ENCODE measurements at places on chromosomes 3 and 15. TPM values are rescaled to one million over a fixed set of nuclear protein-coding genes. Genes with fewer than 3 reads are reported as not detected.

DNA sequence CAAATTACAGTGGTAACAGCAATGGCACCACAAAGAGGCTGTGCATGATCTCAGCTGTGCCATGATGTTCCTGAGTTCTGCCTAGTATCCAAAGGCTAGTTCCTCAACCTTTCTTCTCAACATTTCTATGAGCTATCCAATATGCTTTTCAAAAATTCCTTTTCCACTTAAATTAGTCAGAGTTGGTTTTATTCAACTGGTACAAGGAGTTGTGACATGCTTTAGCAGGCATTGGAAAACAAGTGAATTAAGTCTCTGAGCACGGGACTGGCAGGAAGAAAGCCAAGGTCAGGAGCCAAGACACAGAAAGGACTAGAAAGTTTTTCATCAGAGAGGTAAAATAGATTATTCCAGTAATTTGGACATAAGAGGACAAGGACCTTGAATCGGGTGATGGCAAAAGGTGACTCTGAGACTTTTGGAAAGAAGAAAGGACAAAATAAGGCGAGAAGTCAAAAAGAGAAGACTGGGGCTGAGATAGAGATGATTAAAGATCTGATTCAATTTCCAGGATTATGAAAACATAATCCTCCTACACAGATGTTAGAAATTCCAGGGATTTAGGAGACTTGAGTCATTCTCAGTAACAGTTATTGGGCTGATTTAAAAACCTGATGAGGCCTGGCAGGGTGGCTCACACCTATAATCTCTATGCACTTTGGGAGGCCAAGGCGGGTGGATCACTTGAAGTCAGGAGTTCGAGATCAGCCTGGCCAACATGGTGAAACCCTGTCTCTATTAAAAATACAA is 36.1 kb downstream of the PBRM1 start:
- H3K27me3 ChIP-seq: no peaks in the 10 kb centered on the region
- no peak overlapping the region for H3K4me3 ChIP-seq
- DNase-seq: no peak
- H3K36me3 ChIP-seq: peaks cover 49% of the 10 kb centered on the region
- no peak overlapping the region for H3K27ac ChIP-seq

- H3K36me3 ChIP-seq: no peaks in the 10 kb centered on the region
- H3K4me1 ChIP-seq: no peaks in the 10 kb centered on the region
- no peak overlapping the region for H3K27ac ChIP-seq
- no peaks in the 10 kb centered on the region for H3K27me3 ChIP-seq
Measured at GRCh38 chr3:130374033-130374432, 28.6 kb downstream of the COL6A5 start.

DNA sequence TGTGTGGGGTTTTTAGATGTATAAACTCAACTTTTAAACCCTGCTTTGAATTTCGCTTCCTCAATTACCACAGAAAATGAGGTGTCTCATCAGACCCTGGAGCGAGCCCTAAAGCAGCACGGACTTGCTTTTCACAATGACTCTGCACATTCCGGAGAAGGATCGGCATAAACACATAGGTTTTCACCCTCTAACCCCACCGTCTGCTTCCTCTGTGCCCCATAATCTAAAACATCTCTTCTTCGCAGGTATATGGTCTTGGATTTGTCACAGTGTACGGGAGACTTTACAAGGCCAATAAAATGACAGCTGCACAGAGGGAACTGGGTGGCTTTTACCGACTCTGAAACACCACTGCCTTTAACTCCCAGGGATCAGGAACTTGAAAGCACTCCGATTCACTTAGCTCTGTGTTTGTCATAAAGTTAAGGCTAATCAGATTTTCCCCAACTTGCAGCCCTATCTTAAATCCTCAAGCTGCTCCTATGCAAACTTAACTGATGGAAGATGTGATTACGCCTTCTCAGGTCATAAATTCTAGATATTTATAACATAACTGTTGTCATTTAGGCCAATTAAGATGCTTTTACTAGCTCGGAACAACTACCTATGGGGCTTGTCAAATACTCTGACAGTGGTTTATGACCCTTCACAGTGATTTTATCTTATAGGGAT is 133.4 kb upstream of the WNT5A start:
- no peak overlapping the region for H3K27ac ChIP-seq
- H3K4me1 ChIP-seq: peaks cover 2% of the 10 kb centered on the region

GRCh38 chr3:143720381-143720780 is 127.9 kb downstream of the SLC9A9 start:
- no peak for DNase-seq
- no peaks in the 10 kb centered on the region for H3K36me3 ChIP-seq
- no peak overlapping the region for H3K4me3 ChIP-seq
- H3K27ac ChIP-seq: no peak overlapping the region
- H3K27me3 ChIP-seq: no peaks in the 10 kb centered on the region

DNA sequence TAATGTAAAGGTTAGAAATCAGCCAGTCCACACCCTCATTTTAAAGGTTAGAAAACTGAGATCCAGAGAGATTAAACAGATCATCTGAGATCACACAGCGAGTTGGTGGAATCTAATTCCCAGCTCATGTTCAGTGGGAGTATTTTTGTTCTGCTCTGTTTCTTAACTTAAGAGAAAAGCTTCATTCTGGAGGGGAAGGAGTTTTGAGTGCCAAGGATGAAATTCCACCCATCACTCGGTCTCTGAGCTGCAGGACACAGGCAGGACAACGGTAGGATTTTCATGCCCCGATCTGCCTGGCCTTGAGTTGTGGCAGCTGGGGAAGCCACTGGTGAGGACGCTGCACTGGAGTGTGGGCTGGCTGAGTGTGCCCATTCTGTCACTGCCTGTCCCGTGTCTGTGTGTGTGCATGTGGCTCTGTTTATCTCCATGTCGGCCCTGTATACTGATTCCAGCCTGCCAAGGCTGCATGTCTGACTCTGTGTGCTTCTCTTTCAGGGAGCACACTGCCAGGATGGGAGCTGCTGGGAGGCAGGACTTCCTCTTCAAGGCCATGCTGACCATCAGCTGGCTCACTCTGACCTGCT is 94.3 kb downstream of the CEMIP start:
- H3K36me3 ChIP-seq: no peaks in the 10 kb centered on the region
- peaks cover 11% of the 10 kb centered on the region for H3K4me1 ChIP-seq
- no peak overlapping the region for H3K4me3 ChIP-seq

- no peaks in the 10 kb centered on the region for H3K36me3 ChIP-seq
- DNase-seq: peak; percentile 80
- peak overlapping the region; percentile 98 for H3K27ac ChIP-seq
- no peaks in the 10 kb centered on the region for H3K27me3 ChIP-seq
- H3K4me1 ChIP-seq: peaks cover 23% of the 10 kb centered on the region
Measured at GRCh38 chr3:98901119-98901391, 440 bp downstream of the DCBLD2 start.

GRCh38 chr15:73709686-73710085 is 25.5 kb downstream of the CD276 start:
- DNase-seq: no peak
- H3K4me1 ChIP-seq: no peaks in the 10 kb centered on the region
- no peaks in the 10 kb centered on the region for H3K27me3 ChIP-seq
- no peak overlapping the region for H3K4me3 ChIP-seq
- no peak overlapping the region for H3K27ac ChIP-seq

DNA sequence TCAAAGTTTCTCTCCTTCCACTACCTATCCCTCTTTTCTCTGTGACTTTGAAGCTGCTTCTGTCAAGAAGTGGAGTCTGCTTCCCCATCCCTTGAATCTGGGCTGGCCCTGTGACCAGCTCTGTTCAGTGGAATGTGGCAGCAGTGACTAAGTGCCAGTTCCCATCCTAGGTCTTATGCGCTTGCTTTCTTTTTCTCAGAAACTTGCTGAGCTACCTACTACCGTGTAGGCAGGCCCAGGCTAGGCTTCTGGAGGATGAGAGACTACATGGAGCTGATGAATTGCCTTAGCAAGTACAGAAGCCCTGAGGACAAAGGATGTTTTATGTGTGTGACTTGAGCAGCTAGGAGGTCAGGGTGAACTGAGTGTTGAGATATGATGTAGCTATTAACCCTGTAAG is 123.2 kb downstream of the PDCD6IP start:
- no peak overlapping the region for H3K4me3 ChIP-seq
- DNase-seq: no peak
- no peaks in the 10 kb centered on the region for H3K27me3 ChIP-seq
- H3K27ac ChIP-seq: no peak overlapping the region
- H3K36me3 ChIP-seq: no peaks in the 10 kb centered on the region
- H3K4me1 ChIP-seq: no peaks in the 10 kb centered on the region

DNA sequence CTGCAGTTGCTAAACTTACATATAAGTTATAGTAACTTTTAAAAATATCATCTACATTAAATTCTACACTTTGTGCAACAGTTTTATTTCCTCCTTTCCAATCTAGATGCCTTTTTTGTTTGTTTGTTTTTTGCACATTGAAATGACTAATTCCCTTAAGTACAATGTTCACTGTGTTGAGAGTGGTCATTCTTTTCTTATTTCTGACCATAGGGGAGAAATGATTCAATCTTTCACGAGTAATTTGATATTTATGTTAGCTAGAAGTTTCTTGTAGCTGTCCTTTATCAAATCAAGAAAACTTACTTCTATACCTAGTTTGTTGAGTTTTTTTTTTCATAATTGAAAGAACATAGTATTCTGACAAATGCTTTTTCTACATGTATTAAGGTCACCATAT is 85.0 kb upstream of the CBLB start:
- DNase-seq: no peak
- no peaks in the 10 kb centered on the region for H3K27me3 ChIP-seq
- no peak overlapping the region for H3K4me3 ChIP-seq

DNA sequence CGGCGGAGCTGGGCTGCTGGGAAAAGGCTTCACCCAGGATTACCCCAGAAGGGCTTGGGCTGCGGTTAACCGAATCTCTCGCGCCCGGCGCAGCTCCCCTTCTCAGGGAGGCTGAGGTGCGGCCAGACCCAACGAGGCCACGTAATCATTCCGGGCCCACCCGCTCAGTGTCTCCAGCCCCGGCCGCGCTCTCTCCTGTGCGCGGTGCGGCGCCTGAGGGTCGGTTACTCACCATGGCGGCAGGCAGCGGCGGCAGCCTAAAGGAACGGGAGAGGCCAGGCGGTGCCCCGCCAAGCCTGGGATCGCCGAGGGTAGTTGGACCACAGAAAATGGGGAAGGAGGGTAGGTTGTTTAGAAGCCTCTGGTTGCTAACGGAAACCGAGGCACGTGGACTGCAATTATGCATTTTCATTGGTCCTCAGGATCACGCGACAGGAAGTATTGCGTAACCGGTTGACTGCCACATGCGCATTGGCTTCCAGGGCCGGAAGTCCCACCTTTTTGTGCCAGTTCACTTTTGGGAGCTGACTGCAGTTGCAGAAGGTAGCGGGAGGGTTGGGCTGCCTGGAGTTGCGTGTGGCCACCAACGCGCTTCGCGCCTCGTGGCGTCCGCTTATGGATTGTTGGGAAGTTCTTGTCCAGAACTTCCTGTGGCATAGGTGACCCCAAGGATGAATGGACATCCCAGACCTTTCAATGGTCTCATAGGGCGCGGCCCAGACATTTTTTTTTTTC is at the start of gene LZTFL1:
Gene LZTFL1, minus strand, starts transcription at position 363 of the 735 bp plus-strand sequence. Its CDS starts 128 bp downstream, at position 235.
- H3K4me1 ChIP-seq: no peaks in the 10 kb centered on the region
- H3K36me3 ChIP-seq: no peaks in the 10 kb centered on the region
- peak within 1 kb of the TSS; percentile 77 for H3K27ac ChIP-seq
- H3K27me3 ChIP-seq: no peaks in the 10 kb centered on the region
- DNase-seq: peak; percentile 97

GRCh38 chr15:46589088-46589487 is 954.3 kb downstream of the SQOR start:
- H3K27ac ChIP-seq: no peak overlapping the region
- no peak for DNase-seq
- H3K4me1 ChIP-seq: no peaks in the 10 kb centered on the region
- H3K4me3 ChIP-seq: no peak overlapping the region
- no peaks in the 10 kb centered on the region for H3K36me3 ChIP-seq
- H3K27me3 ChIP-seq: no peaks in the 10 kb centered on the region

AADACL2 gene
- total RNA-seq: not detected

TEX264 gene
- total RNA-seq: 71.2 TPM

ADAMTS7 gene
- total RNA-seq: 1.8 TPM

CILP gene
- 110 TPM for total RNA-seq

TGM4 gene
- not detected for total RNA-seq

MAP3K13 gene
- 26.9 TPM for total RNA-seq

CPLX3 gene
- total RNA-seq: not detected
